Bronchus fibroblast of lung (primary cell): ENCODE measurements at places on chromosomes 16 and 17. TPM values are rescaled to one million over a fixed set of nuclear protein-coding genes. Genes with fewer than 3 reads are reported as not detected.

CCL4L2 gene
- total RNA-seq: 0.59 TPM in 1 of 2 replicates, not detected in the other

NEUROD2 gene
- not detected in 2 replicates for total RNA-seq

KRT222 gene
- not detected in 2 replicates for total RNA-seq

ESRP2 gene
- total RNA-seq: 0.30 and 0.50 TPM in 2 replicates
